ENCODE measurements at places on chromosomes 3 and 15.

- DNase-seq: no peak
Measured at GRCh38 chr3:113628788-113629187, 67.7 kb downstream of the USF3 start.

GRCh38 chr3:160982491-160982890 is 122.7 kb downstream of the B3GALNT1 start:
- no peak for DNase-seq

DNA sequence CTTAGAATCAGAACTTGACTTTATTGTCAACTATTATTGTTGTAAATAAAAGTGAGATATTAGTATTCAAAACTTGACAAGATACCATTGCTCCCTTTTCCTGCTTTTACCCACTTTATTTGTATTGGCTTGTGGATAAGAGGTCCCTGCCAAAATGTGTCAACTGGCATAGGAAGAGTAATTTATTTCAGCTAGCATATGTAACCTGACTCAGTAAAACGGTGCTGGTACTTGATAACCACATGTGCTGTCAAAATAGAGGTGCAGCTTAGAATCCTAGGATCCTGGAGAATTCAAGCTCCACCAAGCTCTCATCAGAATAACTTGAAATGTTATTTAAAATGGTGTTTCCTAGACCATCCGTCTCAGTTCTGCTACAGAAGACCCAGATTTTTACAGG is 90.2 kb upstream of the TGFBR2 start:
- no peak for DNase-seq

- DNase-seq: no peak
Measured at GRCh38 chr3:196298521-196298920, 11.0 kb upstream of the PCYT1A start.

GRCh38 chr3:34727700-34728099 is 911.6 kb upstream of the ARPP21 start:
- DNase-seq: no peak

- DNase-seq: no peak
Measured at GRCh38 chr3:152839511-152839910, 4.6 kb downstream of the P2RY1 start.

DNA sequence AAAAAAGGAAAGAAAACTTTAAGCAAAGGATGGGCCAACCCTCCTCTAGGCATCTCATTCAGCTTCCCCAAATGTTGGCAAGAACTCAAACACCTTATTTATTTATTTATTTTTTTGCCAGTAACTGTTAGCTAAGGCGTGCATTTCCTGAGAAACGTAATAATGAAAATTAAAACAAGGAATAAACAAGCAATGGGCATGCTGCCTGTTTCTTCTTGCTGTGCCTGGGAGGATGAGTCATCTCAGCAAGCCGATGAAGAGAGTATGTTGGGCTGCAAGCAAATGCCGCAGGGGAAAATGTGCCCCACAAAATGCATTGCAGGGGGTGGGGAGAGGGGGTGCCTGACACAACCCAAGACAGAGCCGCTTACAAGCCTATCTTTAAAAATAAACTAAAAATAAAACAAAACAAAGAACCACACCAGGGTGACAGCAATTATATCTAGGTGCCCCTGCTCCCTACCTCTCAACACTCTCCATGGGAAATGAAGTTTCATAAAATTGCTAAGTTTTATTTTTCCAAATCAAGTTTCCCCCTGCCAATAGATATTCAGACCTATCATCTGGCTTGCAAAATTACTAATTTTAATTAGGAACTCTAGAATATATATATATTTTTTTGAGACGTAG is 40.3 kb downstream of the EIF4E3 start:
- DNase-seq: no peak

GRCh38 chr3:46851364-46852333 is 11.6 kb downstream of the MYL3 start:
- DNase-seq: no peak
